ENCODE measurements at places on chromosomes 2 and 18.

DNA sequence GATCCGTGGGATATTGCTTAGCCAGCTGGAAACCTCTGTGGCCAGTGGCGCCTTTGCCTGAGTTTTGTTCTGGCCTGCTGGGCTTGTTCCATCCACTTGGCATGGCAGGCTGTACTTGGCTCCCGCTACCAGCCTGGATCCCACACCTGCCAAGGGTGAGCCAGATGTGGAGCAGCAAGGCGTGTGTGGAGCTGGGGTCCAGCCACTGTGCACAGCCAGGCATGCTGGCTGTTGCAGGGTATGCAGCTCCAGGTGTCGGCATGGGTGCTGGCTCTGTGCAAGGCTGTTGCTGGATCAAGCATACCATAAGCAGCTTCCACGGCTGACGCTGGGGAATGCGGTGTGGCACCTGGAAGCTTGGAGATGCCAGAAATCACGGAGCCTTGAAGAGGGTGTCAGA, 34.5 kb downstream of the PTPN4 start:
- DNase-seq = no peak

DNA sequence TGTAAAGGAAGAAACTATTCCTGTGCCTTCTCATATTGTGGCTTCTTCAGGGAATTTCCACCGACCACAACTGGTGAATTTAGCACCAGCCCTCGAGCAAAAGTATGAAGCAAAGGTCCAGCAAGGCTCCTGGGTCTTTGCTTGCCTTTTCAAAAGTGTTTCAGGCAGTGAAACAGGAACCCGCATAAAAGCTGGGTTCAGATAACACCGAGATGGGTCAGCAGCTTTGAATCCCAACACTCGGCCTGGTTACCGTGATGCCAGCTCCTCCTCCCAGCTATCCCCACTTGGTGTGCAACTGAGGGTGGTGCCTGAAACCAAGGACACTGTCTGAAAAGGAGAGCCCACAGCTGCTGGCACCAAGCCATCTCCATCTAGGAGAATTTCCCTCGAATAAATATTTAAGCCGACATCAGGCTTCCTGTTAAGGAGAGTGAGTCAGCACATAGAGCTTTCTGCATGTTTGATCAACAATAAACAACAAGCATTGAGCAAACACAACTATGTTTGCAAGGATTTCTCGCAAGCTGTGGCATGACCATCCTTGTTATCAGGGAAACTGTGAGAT, 69.5 kb downstream of the ANTXR1 start:
- no peak for DNase-seq

GRCh38 chr2:10265329-10266132, 37.2 kb upstream of the HPCAL1 start:
- DNase-seq = no peak

DNA sequence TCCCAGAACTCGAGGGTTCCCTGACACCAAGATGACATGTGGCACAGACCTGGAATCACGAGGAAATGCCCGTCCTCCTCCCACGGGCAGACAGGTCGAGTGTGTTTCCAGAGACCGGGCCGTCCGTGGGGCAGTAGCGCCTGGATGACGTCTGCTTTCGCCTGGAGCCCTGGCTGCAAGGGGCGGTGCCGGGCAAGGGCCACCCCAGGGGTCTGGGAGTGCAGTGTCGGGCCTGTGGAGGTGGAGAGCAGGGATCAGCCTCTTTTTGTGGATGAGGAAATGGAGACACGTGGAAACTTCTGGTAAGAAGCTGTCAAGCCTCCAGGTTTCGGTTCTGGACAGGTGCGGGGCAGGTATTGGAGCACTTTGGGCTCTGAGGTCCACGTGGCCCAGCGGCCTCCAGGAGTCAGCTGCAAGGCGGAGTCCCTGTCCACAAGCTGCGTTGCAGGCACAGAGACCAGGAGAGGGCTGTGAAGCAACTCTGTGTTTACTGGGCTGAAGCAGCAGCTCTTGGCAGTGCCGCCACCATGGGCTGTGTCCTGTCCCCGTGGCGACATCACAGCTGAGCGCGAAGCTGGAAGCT, 25.6 kb downstream of the NFATC1 start:
- DNase-seq = no peak

- no peak for DNase-seq
These were observed 1508.7 kb upstream of the TMEFF2 start for GRCh38 chr2:193703411-193703810.

DNA sequence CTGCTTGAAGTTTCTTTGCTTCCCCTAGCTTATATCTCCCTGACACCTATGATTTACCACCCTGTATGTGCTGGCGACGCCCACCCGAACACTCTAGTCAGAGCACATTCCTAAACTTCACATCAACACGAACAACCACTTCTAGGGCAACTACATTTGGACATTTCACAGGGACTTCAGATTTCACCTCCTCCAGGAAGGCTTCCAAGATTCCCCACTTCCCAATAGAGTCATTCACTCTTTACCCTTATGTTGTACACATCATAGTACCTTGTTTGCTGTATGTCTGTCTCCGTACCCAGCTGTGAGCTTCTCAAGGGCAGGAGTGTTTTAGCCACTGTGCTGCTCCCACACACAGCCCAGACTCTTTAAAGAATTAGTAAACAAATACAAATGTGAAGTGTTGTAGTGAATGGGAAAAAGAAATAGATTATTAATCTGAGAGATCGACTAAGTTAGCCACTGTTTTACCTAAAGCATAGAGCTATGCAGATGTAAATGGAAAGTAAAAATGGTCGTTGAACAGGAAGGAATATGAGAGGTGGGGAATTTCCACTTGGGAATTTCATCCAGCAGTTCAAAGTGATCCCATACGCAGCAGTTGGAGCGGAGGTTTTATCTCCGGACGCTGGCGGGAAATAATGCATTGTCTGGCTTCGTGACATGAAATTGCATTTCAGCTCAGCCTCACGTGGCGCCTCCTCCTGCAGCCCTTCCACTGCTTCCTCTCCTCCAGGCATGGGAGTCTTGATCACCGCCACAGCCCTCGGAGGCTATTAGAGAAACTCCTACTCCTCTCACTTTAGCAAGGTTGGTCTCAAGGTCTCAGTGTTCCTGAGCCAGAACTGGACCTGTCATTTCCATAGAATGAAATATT, 233.4 kb upstream of the COPS8 start:
- peak; percentile 54 for DNase-seq

- DNase-seq = no peak
These were observed 4.1 kb downstream of the KCNF1 start for GRCh38 chr2:10915731-10916276.

DNA sequence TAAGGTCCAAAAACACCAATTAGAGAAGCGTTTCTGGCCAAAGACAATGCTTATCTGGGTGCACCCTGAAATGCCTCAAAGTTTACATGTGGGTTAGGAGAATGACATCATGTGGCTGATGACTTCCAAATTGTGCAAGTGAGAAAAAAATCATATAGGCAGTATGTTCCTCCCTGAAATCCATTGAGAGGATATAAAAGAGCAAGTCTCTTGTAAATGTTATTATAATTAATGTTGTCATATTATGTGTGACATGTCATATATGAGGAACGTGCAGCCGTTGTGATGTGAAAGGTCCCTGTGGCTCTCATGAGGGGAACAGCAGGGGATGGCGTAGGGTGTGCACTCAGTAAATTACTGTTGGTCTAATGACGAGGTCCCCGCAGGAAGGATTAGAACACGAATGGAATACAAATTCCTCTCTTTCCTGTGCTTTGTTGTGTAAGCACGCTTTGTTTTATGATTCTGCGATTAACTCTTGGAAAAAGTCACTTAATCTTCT, 290.8 kb downstream of the PRKCE start:
- peak; percentile 3 for DNase-seq

GRCh38 chr2:71631411-71631931, 178.1 kb downstream of the DYSF start:
- DNase-seq = no peak

- DNase-seq = no peak
These were observed 76.9 kb downstream of the MC4R start for GRCh38 chr18:60295674-60296073.

DNA sequence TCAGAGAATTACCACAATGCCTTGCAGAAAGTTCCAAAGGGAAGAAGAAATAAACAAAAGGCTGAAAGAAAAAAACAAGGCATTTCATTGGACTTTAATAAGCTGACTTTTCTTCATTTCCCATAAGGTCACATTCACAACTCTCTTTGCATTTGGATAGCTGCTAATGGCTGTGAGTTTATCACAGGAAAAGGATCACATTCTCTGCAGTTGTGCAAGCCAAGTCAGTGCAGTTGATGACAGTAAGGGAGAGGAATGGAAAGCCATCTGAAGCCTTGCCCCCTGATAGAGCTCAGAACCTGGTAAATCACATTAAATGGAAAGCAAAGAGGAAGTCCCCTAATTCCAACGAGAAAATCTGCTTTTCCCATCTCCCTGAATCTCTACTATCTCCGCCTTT, 950.6 kb downstream of the CNTNAP5 start:
- DNase-seq = no peak

DNA sequence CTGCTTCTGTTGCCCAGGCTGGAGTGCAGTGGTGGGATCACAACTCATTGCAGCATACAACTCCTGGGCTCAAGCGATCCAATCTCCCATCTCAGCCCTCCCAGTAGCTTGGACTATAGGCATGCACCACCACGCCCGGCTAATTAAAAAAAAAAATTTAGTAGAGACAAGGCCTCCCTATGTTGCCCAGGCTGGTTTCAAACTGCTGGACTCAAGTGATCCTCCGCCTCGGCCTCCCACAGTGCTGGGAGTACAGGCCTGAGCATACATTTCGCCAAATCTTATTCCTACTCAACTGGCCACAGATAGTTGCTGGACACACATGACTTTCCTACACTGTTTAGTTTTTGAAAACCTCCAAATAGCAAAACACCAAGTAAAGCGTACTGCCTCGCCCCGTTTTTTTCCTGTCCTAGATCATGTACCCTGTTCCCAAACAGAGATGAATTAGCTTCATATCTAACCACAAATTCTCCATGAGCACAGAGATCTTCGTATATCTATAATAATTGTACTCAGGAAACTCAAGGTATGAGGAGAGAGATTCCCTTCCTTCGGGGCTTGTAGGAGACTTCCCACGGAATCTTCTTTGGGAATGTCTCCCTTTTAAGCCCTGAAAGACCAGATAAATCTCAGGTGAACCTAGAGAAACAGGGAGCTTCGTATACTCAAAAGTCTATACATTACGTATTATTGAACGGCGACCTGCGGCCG, 598 bp upstream of the C2orf69 start:
- no peak for DNase-seq

- no peak for DNase-seq
These were observed 11.7 kb downstream of the HSBP1L1 start for GRCh38 chr18:79975985-79976680.

- DNase-seq = no peak
These were observed 24.4 kb upstream of the FRZB start for GRCh38 chr2:182890773-182891378.

Data from coronary artery (tissue), 2 donors.